Karpas-422 (cell line): ENCODE measurements at places on chromosomes 4 and X.

GRCh38 chr4:1415681-1415981 is 9.4 kb upstream of the NKX1-1 start:
- DNase-seq, result no peak

- no peak for DNase-seq
These were observed 45.8 kb downstream of the HDAC8 start for GRCh38 chrX:72526534-72527508.

- DNase-seq, result no peak
These were observed 35.3 kb downstream of the ATXN3L start for GRCh38 chrX:13284570-13284969.

- DNase-seq, result no peak
These were observed 20.6 kb upstream of the PRR27 start for GRCh38 chr4:70133473-70133872.

DNA sequence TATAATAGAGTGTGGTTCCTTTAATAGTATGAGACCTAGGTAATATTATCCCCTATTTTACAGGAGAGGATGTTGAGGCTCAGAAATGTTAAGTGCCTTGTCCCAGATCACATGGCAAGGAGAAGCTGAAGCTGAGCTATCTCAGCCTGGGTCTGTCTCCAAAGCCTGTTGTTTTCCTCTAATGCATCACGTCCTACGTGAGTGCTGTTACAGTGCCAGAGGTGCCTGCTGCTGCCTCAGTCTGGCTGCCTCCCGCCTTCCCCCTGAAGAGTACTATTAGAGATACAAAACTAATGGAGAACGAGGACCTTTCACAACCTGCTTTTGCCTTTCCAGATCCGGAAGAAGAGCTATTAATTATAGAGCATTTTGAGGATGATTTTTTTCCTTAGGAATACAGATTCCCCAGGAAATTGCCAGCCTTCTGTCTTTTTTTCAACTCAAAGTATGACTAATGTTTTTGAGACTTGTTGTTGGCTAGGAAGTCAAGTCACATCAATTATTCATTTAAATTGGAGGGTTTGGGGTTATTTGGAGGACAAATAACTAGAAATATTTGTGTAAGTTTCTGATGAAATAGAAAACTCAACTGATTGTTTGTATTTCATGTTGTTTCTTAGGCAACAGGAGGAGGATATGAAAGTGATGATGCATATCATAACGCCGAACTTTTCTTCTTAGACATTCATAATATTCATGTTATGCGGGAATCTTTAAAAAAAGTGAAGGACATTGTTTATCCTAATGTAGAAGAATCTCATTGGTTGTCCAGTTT is 43.9 kb upstream of the MTMR1 start:
- DNase-seq, result no peak

DNA sequence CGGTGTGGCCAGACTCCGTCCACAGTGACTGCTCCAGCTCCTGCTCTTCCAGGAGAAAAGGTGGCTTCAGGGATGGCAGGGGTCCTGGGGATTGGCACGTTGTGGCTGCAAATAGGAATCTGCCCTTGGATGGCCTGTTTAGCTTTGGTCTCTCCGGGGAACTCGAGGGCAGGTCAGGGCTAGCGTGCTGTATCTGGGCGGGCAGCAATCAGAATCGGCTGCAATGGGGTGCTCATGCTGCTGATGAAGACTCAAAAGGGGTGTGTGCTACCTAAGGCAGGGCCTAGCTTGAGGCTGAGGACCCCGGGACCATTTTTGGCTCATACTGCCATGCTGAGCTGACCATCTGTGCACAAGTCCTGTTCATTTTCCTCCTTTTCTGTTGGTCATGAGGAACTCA is 51.3 kb downstream of the RGS12 start:
- no peak for DNase-seq

DNA sequence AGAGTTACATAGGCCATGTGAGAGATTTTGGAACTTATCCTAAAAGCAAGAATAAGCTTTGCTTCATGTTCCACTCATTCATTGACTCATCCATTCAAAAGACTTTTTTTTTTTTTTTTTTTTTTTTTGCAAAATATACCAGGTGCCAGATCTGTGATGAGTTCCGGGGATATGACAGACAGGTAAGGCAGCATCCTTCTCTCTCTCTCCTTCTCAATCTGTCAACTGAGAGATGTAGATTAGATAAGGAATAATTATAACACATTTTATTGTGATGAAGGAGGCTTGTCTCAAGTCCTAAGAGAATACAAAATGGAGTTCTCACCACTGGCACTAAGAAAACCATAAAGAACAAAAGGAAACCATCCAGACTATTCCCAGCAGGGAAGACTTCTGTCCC is 190.2 kb upstream of the CPEB2 start:
- DNase-seq, result no peak

DNA sequence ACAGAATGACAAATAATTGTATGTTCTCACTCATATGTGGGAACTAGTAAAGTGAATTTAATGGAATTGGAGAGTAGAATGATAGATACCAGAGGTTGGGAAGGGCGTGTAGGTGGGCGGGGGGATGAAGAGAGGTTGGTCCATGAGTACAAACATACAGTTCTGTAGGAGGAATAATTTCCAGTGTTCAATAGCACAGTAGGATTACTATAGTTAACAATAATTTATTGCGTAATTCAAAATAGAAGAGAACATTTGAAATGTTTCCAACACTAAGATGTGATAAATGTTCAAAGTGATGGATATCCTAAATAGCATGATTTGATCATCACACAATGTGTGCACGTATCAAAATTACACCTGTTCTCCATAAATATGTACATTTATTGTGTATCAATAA is 106.2 kb upstream of the IL1RAPL2 start:
- DNase-seq, result no peak
